ENCODE measurements at places on chromosomes 4 and X.

GRCh38 chr4:53713767-53714166 is 122.5 kb upstream of the LNX1 start:
- DNase-seq: no peak

DNA sequence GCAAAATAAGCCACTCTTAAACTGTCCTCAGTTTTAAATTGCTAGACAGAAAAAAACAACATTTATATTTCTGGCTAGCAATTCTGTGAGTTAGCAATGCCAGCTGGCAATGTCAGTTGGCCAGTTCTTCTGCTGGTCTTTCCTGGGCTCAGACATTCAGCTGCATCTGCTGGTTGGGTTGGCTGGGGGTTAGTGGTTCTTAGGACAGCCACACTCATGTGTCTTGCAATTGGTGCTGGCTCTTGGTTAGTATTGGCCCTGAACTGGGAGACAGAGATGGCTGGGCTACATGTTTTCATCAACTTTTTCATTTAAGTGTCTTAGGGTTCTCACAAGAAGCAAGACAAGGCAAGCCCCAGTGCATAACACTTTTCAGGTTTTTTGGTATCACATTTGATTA is 48.0 kb upstream of the PDLIM5 start:
- no peak for DNase-seq

DNA sequence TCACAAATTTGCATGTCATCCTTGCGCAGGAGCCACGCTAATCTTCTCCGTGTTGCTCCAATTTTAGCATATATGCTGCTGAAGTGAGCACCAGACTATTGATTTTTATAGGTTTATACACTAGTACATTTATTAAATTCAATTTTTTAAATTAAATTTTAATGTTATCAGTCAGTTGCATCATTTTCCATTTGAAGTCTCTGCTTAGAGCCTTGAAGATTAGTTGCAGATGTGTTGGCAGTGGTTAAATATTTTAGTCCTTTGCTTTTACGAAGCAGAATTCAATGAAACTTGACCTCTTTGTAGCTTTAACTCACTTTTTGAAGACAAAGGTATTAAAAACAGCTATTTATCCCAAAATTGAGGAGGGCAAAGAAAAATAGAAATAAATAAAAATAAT is 16.5 kb downstream of the TRAPPC11 start:
- DNase-seq: no peak

DNA sequence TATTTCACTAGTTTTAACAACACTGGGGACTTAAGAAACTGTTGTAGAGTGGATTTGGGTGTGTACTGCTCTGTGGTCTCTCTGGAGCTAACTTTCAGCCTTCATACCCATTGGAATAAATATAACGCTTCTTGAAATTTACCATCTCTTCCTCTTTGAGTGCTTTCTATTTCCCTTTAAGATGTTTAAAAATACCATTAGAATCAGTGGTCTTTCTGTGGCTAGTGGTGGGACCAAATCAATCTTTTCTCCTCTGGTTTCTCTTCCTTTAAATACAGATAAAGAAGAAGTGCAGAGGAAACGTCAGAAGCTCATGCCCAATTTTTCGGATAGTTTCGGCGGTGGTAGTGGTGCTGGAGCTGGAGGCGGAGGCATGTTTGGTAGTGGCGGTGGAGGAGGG is 92.0 kb downstream of the NFKB1 start:
- no peak for DNase-seq

- peak; percentile 76 for DNase-seq
Measured at GRCh38 chrX:13938051-13938828, 91.5 kb downstream of the GEMIN8 start.

DNA sequence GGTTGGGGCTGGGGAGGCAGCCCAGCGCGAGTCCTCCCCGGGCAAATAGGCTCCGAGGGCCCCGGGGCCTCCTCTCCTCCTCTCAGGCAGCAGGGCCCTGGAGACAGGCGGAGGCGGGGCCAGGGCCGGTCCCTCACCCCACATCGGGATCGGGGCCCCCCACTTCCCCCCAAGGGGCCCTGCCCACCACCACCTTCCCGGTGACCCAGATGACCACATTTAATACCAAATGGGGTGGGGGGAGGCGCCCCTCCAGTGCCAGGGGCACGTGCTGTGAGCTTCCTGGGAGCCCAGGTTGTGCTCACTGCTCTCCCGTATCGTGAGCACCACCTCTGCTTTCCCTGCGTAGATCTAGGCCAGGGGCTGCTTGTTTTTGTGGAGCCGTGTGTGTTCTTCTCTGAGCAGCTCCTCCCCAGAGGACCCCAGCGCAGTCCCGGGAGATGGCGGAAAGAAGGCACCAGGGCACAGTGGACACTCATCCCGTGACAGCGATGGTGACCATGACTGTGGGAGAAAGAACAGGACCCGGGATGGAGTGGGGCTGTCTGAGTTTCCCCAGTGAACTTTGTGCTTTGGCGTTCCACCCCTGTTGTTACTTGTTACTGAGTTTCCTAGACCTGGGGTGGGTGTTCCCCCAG is 2.1 kb downstream of the PNMA6A start:
- no peak for DNase-seq

DNA sequence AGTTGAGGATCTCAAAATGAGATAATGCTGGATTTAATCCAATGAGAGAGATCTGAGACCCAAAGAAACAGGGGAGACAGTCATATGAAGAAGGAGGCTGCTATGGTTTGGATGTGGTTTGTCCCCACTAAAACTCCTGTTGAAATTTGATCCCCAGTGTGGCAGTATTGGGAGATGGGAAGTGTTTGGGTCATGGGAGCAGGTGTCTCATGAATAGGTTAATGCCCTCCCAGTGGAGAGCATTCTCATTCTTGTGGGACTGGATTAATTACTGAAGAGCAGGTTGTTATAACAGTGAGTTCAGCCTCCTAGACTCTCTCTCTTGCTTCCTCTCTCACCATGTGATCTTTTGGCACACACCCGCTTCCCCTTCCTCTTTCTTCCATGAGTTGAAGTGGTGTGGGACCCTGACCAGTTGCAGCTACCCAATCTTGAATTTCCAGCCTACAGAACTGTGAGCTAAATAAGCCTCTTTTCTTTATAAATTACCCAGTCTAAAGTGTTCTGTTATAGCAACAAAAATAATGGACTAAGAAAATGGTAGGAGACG is 70.3 kb downstream of the PPEF2 start:
- no peak for DNase-seq

- no peak for DNase-seq
Measured at GRCh38 chr4:82104578-82104977, 269.2 kb downstream of the HNRNPD start.

- DNase-seq: no peak
Measured at GRCh38 chr4:31086756-31087330, 366.7 kb downstream of the PCDH7 start.

DNA sequence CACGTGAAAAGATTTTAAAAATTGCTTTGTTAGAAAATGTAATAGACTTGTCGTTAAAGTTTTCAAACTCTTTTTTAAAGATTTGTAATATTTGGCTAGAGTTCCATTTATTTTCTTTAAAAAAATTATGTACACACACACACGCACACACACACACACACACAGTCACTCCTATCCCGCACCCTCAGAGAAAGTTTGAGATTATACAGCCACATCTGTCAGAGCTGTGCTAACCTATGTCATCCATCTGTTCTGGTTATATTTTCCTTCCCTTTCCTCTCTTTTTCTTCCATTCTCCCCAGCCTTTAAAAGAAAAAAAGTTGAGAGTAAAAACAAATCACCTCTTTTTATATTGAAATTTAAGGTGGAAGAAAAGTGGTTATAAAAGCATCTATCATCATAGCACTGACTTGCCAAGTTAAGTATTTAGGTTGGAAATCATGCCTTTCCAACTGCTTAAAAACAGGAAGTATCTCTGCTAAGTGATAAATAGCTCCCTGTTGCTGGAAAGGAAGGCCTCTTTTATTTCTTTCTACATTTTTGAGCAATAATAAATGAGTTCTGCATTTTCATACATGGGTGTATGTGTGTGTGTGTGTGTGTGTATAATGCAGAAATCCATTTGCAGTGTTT is 163.3 kb upstream of the SPRY1 start:
- DNase-seq: no peak

DNA sequence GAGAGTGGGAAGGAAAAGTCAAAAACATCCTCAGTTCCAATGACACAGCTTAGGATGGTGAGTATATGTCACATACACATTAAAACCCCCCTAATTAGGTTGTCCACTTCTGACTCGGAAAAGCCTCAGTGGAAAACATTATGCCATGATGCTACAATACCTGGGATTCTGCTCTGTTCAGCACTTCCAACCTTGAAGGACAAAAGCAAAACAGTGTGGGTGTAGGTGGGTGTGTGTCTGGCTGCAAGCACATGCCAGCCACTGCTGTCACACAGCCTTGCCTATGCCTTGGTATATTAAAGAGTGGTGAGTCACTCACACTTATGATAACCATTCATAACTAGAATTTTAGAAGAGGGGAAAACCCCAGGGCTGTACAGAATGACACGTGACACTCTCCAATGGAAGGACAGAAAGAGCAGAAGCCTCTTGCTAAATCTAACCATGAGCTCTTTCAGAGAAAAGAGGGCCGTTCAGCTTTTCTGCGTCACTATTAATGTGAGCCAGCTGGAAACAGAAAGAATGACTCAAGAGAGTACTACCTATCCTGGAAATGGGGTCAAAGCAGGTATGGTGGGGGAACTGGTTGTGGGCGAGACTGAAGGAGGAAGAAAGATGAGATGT is 159.6 kb downstream of the TET2 start:
- no peak for DNase-seq

DNA sequence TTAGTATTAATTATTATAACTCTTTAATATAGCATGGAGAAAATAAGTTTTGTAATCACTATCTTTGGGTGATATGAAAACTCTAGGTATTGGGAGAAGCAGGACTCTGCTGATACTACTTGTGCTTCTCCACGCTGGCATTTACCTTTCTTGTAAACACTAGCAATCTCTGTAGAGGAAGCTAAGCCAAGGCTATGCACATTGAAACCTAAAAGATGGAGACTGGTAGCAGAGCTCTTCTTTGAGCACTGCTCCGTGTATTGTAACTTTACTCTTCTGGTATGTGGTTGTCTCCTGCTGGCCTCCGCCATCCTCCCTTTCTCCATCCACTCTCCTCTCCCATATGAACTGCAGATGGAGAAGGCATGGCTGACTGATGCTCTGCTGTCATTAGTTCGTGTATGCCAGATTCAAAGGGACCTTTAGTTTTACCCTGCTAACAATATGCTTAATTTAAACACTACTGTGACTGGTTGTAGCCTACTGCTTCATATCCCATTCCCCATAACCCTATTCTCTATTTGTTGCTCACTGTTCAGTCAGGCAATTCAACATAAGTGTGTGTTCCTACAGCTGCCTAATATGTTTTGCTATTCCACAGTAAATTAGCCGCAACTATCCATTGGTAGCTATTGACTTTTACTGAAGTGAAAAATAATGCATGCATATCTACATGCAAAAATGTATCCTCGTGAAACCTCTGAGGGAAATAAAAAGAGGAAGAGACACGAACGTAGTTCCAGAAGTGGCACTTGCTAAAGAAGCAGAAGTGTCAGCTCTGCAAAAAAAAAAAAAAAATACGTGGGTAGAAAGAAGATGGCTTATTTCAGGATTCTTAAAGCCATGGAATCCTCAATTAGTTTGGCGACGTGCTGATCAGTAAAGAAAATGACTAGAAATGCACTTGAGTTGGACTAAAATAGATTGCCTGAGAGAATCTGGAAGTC is 55.6 kb upstream of the CCSER1 start:
- DNase-seq: no peak

- DNase-seq: no peak
Measured at GRCh38 chr4:20752641-20753040, 52.4 kb downstream of the PACRGL start.

GRCh38 chrX:45743081-45743533 is 542.4 kb upstream of the DIPK2B start:
- DNase-seq: no peak

GRCh38 chrX:97619499-97619898 is 735.8 kb downstream of the RPA4 start:
- DNase-seq: no peak

GRCh38 chrX:107298276-107298675 is 91.9 kb downstream of the DNAAF6 start:
- DNase-seq: no peak

GRCh38 chrX:100743009-100743607 is 11.2 kb upstream of the SYTL4 start:
- no peak for DNase-seq

DNA sequence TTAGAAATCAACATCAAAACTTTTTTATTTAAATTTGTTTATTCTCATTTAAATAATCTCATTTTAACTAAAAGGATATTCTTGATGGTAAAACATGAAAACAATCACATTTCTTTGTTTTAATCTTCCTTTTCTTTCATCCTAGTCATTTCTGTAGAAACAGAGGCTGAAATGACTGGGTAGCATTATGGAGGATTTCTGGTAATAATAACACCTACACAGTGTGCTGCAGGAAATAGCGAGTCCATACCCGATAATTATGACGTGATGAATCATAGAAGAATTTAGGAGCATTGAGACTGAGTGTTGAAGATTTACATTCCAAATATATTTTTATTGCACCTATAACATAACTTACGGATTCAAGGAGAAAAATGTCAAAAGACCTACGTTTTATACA is 31.4 kb upstream of the BBS12 start:
- no peak for DNase-seq

DNA sequence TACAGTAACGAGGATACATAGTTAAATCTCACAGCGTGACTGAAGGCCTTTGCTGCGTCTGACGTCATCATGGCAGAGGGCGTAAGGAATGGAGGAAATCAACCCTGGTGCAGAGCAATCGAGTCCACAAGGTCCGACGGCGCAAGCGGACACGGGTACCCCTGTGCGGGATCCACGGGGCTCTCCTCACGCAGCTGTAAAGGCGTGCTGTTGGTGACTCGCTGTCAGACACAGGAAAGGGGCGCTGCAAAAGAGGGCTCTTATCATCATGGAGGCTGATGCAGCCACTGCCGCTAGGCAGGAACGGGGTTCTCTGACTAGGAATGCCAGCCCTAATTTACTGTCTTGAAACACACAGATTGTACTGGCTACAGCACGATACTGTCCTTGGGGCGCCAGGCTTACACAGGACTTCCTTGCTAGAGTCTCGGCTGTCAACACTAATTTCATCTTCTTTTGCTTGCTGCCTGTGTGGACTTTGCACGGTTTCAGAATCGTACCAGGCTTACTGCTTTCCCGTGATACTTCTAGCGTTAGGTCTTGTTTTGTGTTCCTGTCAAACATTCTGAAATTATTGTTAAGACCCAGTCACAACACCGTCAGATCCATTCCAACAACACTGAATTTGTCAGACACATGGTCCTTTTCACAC is 13.6 kb downstream of the RNF212 start:
- no peak for DNase-seq

GRCh38 chr4:153211986-153212728 is 7.9 kb downstream of the TRIM2 start:
- no peak for DNase-seq

DNA sequence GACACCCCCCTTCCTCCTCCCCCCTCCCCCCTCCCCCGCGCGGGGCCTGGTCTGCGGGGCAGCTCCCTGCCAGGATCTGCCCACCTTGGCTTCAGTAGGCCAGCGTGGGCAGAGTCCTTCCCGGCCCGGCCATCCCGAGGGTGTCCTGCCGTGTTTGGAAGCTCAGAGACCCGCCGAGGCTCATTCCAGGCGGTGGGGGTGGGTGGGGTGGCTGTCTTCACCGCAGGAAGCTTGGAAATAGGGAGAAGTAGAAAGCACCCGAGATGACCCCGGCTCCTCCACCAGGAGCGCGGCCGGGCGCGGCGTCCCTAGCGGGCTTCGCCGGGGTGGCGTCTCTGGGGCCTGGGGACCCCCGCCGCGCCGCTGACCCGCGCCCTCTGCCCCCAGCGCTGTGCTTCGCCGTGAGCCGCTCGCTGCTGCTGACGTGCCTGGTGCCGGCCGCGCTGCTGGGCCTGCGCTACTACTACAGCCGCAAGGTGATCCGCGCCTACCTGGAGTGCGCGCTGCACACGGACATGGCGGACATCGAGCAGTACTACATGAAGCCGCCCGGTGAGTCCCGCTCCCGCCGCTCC is 1.6 kb downstream of the NAT8L start:
- peak; percentile 62 for DNase-seq

Data from spleen (tissue), 13 donors.